NCI-H69 (cell line): ENCODE measurements at places on chromosomes 6 and 20.
A peak's percentile ranks its signal among the peaks of the same experiment; 100 is the strongest.

DNA sequence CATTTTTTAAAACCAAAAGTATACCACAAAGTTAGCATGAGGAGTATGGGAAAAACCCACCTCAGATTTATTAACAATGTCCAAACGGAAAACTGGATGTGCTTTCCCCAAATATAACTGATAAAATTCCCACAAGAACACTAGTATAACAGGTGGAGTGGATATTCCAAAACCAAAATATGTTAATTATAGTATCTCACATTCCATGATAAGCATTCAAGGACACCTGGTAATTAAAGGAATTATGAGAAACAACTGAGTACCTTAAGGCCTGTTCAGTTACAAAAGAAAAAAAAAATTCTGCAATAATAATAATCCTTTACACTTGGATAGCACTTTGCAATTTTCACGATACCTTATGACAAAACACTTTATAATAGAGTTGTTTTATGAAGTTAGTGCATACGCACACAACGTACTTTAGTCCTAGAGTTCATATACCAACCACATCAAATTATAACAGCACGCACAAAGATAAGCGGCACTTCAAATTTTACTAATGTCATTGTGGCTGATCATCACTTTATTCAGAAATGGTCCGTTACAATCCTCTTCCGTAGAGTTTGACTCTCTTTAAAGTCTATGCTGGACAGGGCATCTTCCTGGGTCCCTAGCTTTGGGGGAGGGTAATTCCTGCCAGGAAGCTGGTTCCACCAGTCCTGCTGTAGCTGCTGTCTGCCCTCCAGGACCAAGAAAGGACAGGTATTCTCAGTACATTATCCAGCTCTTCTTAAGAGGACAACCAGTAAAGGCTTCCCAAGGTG lies 1.7 kb downstream of the CDK19 start:
- peak; percentile 46 for DNase-seq

DNA sequence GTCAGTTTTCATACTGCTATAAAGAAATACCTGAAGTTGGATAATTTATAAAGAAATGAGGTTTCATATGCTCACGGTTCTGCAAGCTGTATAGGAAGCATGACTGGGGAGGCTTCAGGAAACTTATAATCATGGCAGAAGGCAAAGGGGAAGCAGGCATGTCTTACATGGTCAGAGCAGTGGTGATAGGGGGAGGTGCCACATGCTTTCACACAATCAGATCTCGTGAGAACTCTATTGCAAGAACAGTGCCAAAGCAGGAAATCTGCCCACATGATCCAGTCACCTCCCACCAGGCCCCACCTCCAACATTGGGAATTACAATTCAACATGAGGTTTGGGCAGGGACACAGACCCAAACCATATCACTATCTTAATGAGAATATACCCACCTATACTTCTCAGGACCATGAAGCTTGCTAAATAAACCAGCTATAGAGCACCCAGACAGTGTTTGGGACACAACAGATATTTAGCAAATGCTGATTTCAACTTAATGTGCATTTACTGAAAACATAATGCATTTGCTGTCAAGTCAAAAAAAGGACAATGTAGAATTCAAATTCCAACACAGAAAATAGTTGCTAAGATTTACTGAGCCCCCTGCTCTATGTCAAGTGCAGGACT lies 63.8 kb downstream of the TNFRSF21 start:
- DNase-seq = peak; percentile 46

- DNase-seq = no peak
Observed at GRCh38 chr6:37238381-37238780, 19.2 kb upstream of the TBC1D22B start.

DNA sequence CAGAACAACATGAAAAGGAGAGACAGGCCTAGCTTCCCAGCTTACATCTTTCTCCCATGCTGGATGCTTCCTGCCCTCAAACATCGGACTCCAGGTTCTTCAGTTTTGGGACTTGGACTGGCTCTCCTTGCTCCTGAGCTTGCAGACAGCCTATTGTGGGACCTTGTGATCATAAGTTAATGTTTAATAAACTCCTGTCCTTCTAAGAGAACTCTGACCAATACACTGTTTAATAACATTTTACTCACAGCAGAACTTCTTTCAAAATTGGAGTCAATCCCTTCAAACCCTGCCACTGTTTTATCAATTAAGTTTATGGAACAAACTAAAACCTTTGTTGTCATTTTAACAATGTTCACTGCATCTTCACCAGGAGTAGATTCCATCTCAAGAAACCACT lies 111.4 kb downstream of the PREP start:
- DNase-seq = no peak

GRCh38 chr6:46699970-46700369 lies 12.3 kb downstream of the TDRD6 start:
- no peak for DNase-seq

DNA sequence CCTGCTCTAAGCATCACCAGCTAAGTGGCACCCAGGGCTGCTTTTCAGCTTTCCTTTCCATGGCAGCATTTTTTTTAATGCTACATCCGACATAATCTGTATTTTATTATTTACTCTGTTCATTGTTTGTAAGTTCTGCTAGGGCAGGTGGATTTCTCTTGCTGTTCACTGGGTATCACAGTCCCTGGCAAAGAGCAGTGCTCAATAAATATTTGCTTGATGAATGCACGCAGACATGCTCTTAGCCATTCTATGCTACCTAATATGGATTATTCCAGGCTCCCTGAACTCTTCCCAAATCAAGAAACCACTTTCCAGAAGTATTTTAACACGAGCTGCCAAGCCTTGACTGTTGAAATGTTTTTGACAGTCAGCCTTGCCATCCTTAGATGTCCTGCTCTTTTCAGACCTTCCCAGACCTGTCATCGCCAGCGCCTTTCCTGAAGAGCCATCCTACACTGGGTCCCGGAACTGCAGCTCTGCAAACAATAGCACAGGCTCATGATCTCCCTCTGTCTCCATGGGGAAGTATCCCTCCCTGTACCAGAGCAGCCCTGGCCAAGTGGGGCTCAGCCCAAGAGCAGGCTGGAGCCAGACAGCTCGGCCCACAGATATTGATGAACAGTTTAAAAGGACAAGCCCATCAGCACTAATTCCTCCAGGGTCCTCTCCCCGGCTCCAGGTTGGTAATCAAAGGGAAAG lies 136.5 kb upstream of the CDH4 start:
- no peak for DNase-seq

- DNase-seq = no peak
Observed at GRCh38 chr6:149071997-149072396, 245.5 kb upstream of the TAB2 start.
